ENCODE measurements at places on chromosomes 5 and 9.

- no peak for DNase-seq
These were observed 2.9 kb downstream of the B4GALT1 start for GRCh38 chr9:33164138-33164809.

DNA sequence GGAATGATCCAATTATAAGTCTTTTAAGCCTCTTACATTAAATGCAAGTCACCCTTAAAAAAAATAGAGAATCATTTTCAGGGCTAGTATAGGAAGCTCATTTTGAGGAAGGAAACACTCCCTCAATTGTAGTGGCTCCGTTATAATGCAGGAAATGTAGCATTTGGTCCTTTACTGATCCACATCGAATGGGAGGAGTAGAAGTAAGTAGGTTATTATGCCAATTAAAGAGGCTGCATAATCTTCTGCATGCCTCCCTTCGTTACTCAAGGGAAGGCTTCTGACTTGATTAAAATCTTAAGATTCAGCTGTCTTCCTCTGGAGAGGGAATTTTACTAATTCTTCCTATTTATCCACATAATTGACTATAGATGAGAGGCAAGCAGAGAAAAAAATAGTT, 579.2 kb upstream of the COX7C start:
- no peak for DNase-seq

GRCh38 chr5:105740242-105740641, 1930.5 kb downstream of the EFNA5 start:
- DNase-seq: no peak

GRCh38 chr5:176883700-176884570, 15.2 kb downstream of the HK3 start:
- no peak for DNase-seq

GRCh38 chr5:157067005-157067404, 8.1 kb upstream of the HAVCR1 start:
- DNase-seq: no peak

DNA sequence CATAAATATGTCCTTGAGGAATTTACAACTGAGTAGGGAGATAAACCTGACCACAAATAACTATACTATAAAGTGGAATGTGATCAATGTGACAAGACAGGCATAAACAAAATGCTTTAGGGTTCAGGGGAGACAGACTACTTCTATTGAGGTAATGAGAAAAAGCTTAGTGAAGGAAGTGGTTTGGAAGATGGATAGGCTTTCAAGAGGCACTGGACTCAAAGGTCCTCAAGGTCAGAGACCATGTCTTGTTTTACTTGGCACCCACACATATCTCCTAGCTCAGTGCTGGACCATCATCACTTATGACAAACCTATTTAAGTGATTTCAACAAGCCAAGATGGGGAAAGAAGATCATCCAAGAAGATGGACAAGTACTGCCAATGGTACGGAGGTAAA, 257.8 kb downstream of the BNC2 start:
- DNase-seq: no peak

DNA sequence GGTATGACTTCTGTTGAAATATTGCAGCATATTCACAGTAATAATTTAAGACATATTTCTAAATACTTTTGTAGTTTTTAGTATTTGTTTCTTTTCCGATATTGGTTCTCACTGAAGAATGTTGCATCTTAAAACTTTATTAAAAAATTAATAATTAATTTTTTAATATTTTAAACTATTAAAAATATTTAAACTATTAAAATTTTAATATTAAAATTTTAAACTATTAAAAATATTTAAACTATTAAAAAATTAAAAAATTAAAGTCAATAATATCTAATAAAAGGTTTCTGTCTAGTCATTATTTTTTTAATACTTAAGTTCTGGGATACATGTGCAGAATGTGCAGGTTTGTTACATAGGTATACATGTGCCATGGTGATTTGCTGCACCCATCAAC, 149.3 kb upstream of the CCNH start:
- DNase-seq: no peak

DNA sequence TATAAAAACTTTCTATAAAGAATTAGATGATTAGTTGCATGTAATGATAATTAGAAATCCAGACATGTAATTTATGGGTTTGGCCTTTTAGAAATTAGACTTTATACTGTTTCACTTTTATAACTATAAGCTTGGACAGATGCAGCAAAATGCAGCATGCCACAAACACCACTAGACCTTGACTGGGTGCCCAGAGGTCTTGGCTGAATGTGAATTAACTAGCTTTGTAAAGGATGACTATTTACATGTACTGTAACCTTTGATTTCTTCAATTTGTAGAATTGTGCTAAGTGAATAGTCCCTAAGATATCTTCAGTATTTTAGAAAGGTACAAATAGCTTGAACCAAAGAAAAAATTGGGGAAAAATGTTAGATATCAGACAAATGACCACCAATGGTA, 2168.1 kb downstream of the MAT2B start:
- no peak for DNase-seq

DNA sequence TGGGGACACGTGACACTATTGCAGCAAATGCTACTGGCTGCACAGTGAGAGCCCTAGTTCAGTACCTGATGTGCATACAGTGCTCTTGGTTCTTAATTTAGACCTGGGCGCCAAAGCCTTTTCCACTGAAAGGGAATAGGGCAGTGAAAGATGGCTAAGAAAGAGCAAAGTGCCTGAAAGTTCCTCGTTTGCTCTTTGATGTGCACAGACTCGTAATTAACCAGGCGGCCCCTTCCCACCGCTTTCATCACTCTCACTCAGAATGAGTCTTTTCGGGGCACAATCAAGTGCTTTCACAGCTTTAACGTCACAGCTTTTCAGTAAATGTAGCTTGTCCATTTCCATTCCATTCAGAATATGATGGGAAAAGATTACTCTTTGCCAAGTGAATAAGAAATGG, 116.6 kb upstream of the ADRA1B start:
- no peak for DNase-seq

DNA sequence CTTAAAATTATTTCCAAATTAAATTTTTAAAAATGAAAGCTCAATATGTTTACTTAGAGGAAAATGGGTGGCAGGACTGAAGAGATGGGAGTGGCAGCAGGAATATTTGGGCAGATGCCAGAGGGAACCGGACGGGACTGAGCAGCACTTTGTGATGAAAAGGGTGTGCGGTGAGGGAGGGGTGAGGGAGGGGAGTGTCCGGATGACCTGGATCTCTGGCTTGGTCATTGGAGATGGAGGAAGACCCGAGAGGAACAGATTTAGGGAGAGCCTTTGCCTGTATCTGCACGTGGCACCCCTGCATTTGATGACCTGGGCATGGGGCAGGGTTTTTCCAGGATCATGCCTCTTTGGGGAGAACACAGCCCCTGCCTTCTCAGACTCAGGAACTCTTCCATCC, 201.1 kb upstream of the MVB12B start:
- DNase-seq: no peak

GRCh38 chr5:175855041-175855720, 16.2 kb upstream of the CPLX2 start:
- no peak for DNase-seq

- DNase-seq: no peak
These were observed 13.5 kb upstream of the MCCC2 start for GRCh38 chr5:71573591-71573990.

GRCh38 chr5:153831973-153832372, 206.7 kb downstream of the FAM114A2 start:
- DNase-seq: no peak

- DNase-seq: no peak
These were observed 147.6 kb downstream of the KIAA0825 start for GRCh38 chr5:94470802-94471201.

GRCh38 chr9:92734931-92735635, 29.6 kb downstream of the BICD2 start:
- no peak for DNase-seq

GRCh38 chr5:168057905-168058304, 233.5 kb upstream of the WWC1 start:
- DNase-seq: no peak

DNA sequence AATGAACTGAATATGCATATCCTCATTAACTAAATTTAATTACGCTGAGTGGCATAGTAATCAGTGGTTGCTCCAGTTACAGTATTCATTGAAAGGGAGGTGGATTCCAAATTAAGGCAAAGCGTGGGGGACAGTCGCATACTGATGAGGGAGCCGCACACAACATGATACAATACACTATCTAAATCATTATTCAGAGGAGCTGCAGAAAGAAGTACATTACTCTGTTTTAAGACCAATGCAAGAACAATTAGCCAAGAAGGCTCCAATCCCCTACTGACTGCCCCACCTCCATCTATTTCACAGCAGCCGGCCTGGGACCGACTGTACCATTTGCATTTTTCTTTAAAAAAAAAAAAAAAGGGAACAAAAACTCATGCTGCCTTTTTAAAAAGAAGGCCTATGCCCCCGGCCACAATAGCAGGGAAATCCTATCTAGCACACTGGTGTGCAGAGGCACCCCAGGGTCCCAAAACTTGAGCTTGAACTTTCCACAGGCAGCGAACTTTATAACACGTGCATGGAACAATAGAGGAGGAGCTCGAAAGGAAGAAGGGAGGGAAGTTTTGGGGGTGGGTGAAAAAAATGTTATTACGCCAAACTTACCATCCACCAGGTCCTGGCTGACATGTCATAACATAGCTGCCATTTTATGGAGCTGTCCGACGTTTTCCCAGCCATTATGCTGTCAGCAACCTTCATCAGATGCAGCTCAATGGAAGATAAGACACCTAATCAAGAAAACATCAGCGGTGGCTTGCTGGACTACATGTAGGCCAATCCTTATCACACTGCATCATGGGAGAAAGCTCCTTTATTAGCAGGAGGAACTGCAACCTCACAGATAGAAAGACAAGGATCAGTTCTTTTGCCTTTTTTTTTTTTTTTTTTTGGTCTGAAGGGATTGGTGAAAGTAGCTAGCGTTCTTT, 161.6 kb downstream of the ZDHHC21 start:
- DNase-seq: no peak

DNA sequence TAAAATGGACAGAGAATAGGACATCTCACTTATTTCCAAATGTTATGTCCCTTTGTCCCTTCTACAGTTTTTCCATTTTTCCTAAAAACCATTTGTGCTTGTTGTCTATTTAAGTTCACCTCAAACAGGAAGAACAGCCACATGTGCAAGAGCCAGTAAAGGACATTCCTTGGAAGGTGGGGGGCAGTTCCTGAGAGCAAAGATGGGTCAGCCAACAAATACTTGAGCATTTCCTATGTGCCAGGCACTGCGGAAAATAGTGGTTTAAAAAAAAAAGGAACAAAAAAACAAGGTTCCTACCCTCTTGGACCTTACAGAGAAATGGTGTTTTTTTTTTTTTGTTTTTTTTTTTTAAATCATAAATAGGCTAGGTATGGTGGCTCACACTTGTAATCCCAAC, 26.8 kb downstream of the ANP32B start:
- no peak for DNase-seq

DNA sequence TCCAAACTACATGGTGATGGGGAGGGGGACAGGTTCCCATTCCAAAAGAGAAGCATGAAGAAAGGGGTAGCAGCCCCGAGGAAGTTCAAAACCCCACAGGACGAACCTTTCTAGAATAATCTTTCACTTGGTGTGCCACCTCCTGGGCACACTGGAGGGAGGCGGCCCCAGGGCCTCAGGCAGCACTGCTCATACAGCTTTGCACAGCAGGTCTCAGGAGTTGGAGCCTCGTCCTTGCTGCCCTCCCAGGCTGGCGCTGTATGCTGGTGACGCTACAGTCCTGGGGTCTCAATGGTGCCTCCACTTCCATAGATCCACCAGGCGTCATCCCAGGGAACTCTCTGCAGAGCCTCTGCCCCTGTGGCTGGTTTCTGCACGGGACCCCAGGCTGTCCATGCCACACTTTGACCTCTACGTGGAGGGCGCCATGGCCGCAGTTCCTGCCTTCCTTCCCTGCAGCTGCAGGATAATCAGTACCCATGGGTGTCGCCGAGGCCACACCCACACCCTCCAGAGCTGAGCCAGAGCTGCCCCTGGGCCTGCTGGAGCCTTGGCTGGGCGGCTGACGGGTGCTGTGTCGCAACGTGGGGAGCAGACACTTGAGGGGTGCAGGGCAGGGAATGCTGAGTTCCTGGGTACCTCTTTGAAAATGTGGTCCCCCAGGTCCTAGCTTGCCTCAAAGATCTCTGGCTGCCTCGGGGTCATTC, 95.3 kb downstream of the COL5A1 start:
- DNase-seq: no peak

- DNase-seq: no peak
These were observed 15.0 kb downstream of the ZSWIM6 start for GRCh38 chr5:61347080-61347479.

- DNase-seq: peak; percentile 93
These were observed 17.9 kb upstream of the EGFL7 start for GRCh38 chr9:136644593-136645351.

- no peak for DNase-seq
These were observed 86.9 kb downstream of the NUDT12 start for GRCh38 chr5:103475629-103476240.

- no peak for DNase-seq
These were observed 118.0 kb upstream of the OTULINL start for GRCh38 chr5:14463629-14464028.

GRCh38 chr9:114735704-114736103, 53.7 kb upstream of the TEX48 start:
- no peak for DNase-seq

DNA sequence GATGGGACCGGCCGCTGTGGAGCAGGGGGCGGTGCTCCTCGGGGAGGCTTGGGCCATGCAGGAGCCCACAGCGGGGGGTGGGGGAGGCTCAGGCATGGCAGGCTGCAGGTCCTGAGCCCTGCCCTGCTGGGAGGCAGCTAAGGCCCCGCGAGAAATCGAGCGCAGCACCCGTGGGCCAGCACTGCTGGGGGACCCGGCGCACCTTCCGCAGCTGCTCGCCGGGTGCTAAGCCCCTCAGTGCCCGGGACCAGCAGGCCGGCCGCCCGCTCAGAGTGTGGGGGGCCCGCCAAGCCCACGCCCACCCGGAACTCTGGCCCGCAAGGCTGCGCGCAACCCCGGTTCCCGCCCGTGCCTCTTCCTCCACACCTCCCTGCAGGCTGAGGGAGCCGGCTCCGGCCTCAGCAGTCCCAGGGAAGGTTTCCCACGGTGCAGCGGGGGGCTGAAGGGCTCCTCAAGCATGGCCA, 131.5 kb downstream of the SNX18 start:
- no peak for DNase-seq

- DNase-seq: no peak
These were observed 96.8 kb downstream of the OR2K2 start for GRCh38 chr9:111232997-111233790.

- DNase-seq: no peak
These were observed 128.1 kb upstream of the LMX1B start for GRCh38 chr9:126485662-126486061.

DNA sequence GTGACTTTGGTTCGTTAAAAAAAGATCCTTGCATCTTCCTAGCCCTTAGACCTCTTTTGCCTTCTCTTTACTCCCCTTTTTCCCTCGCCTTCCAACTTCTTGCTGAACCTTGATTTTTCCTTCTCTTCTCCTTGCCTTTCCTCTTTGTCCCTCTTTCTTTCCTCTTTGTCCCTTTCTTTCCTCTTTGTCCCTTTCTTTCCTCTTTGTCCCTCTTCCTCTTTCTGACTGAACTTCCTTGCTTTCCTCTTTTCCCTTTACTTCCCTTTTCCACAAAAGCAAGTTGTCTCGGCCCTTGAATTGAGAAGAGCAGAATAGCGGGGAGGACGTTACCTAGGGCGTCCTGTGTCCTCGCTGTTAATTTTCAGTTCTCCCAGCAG, 1.4 kb upstream of the MLLT3 start:
- no peak for DNase-seq

- no peak for DNase-seq
These were observed 130.2 kb upstream of the LMX1B start for GRCh38 chr9:126483468-126484073.

GRCh38 chr5:31463351-31463750, 68.5 kb downstream of the DROSHA start:
- no peak for DNase-seq

Measured in H1 (cell line).